HTR-8/SVneo (cell line): ENCODE measurements at places on chromosomes 4 and X.

- DNase-seq, result no peak
Measured at GRCh38 chrX:119745283-119745848, 13.0 kb upstream of the SOWAHD start.

DNA sequence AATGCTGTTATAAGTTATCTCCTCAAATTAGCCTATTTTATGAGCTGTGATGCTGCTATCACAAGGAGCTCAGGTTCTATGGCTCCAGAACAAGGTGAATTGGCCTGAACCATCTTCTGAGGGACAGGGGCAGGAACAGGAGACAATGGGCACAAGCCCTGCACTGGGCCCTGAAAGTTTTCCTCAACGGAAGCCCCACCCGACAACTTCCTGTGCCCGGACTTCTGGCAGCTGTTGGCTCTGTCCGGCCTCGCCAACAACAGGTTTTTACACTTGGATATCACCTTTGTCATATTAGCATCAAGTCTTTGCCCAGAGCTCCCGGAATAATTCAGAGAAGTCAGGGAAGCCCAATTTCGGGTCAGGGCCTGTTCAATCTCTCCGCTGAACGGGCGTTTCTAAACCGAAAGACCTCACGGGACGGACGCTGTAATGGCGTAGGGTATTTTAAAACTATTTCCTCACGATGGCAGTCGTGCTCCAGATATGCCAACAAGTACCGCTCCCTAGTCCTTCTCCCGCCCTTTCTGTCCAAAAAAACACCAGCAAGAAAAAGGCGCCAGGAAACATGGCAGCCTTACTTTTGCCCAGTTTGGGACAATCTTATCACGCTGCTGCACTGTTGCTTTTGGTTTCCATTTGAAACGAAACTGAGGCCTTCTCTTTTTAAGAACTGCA lies 201.0 kb upstream of the STK26 start:
- DNase-seq, result no peak

DNA sequence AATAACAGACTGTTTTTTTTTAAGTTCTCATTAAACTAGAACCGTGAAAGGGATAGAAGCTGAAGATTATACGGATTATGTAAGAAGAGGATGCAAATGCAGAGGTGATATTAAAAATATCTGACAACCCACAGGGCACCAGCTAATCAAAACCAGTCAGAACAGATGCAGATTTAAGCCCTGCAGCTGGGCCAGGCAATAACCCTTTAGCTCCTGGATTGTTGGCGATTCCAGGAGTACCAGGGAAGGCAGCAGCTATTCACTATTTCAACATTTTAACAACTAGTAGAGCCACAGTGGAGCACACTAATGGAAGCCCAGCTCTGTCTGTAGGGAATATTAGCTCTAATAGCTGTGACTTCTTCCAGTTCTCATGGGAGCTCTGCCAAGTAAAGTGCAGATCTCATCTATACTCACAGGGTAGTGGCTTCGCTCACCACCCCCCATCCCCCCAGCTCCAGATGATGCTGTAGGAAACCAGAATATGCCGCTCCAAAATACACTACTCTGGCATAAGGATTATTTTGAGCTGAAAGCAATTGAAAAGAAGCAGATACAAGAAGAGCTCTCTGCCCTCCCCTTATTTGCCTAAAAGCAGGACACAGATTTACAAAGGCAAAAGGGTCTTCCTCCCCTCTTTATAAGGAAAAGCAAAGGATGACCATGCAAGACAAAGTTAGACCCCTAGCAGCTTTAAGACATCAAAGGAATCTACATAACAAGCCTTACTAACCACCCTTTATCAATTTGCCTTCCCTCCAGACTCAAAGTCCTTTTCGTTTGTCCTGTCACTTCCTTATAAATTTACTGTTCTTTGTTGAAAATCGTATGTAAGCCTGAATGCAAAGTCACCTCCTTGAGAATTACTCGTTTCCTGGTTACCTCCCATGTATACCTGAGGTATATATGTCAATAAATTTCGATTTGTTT lies 13.7 kb downstream of the SCD5 start:
- no peak for DNase-seq

DNA sequence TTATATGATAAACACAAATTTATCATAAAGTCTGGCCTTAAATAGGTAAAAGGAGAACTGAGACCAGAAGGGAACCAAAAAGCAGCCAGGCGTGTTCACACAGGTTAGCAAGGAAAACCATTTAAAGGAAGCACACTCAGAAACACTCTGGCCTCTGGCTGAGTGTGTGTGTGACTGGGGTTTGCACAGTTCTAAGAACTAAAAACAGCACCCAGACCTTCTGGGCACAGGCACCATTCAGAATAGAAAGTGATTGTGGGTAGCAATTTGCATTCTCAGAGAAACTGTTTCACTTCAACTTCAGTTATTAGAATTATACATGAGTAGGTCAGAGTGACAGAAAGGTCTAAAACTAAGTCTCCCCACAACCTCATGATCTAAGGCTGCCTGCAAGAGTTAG lies 10.0 kb downstream of the GPR82 start:
- no peak for DNase-seq

DNA sequence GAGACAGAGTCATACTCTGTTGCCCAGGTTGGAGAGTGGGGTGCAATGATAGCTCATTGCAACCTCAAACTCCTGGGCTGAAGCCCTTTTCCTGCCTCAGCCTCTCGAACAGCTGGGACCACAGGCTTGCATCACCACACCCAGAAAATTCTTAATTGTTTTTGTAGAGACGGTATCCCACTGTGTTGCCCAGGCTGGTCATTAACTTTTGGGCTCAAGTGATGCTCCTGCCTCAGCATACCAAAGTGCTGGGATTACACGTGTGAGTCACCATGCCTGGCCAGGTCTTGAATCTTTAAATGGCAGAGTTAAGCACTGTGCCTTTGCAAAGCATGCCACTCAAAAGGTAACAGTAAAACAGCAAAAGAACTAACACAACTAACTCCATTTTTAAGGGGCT lies 28.6 kb upstream of the BBS12 start:
- no peak for DNase-seq
